GM12878 (cell line): ENCODE measurements at places on chromosomes 4 and X. TPM values are rescaled to one million over a fixed set of nuclear protein-coding genes. Genes with fewer than 3 reads are reported as not detected.

DNA sequence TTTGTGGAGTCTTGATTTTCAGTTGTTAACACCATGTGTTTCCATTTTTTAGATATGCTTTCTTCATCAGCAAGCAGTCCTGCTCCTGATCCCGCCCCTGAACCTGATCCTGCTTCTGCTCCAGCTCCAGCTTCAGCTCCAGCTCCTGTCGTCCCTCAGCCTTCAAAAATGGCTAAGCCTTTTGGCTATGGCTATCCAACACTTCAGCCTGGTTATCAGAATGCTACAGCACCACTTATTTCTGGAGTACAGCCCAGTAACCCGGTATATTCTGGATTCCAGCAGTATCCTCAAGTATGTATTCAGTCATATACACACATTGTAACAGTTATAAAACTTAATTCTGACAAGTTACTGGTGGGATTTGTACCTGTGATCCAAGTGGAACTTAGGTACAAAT, 60.9 kb downstream of the SEC24B start:
- DNase-seq: no peak

- DNase-seq: no peak
Measured at GRCh38 chr4:62320612-62321011, 1120.5 kb downstream of the ADGRL3 start.

GRCh38 chr4:40276546-40276945, 58.6 kb upstream of the CHRNA9 start:
- DNase-seq: no peak

- DNase-seq: no peak
Measured at GRCh38 chrX:79623098-79623762, 256.1 kb upstream of the ITM2A start.

GLA gene
- total RNA-seq: 24.4 and 25.0 TPM in 2 replicates

SLC10A4 gene
- total RNA-seq: not detected in 2 replicates
